Dermis microvascular lymphatic vessel endothelial cell (primary cell): ENCODE measurements at places on chromosomes 3 and 15.
A peak's percentile ranks its signal among the peaks of the same experiment; 100 is the strongest.

DNA sequence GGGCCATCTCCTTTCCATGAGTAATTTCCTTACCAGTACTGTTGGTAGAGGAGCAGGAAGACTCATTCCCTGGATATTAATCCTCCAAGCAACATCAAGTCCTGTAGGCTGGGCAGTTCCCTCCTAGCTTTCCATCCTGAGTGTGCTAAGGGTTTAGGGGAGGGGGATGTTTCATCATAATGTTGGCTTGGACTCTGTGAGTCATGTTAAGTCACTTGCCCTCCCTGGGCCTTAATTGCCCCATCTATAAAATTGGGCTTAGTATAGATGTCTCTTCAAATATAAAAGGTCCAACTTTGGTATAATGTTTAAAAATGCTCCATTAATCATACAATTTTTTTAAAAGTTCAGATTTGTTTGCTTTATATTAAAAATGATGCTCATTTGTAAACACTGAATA is 52.7 kb downstream of the TLE3 start:
- no peak for DNase-seq

- no peak for DNase-seq
Observed at GRCh38 chr3:128262457-128262856, 109.2 kb downstream of the EEFSEC start.

- no peak for DNase-seq
Observed at GRCh38 chr3:125349055-125349454, 26.1 kb downstream of the ZNF148 start.

GRCh38 chr15:76588811-76589747 is 252.5 kb downstream of the ISL2 start:
- DNase-seq = no peak

DNA sequence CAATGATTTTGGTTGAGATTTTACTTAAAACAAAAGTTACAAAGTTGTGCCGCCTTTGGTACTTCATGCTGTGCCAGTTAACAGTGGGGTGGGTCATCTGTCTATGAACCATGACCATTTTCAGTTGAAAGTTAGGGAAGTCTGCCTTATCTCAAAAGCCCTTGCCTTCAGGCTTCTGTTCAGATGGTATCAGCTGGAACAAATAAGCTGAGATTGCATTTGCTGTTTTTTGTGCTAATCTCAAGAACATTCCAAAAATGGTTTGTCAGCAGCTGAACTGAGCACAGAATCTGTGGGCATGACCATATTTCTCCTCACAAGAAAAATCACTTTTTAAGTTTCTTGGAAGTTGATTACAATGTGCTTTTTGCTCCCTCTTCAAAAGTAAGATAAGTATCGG is 142.3 kb downstream of the IL5RA start:
- no peak for DNase-seq

DNA sequence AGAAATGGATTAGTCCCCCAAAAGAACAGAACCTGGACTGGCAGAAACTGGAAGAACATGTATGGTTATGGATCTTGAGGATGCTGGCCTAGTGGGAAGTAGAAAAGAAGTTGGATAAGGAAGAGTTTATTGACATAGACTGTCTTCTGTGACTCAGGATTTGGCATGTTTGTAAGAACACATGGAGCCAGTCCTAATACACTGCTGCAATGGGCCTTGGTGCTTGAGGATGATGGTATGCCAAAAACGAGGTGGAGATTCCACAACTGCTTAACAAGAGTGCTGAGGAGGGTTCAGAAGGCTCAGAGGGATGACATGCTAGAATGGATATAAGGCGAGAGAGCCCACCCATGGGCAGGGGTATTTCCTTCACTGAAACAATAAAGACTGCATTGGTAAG is 22.4 kb downstream of the LZTFL1 start:
- no peak for DNase-seq

- DNase-seq = no peak
Observed at GRCh38 chr3:15602146-15602536, 596 bp downstream of the BTD start.

DNA sequence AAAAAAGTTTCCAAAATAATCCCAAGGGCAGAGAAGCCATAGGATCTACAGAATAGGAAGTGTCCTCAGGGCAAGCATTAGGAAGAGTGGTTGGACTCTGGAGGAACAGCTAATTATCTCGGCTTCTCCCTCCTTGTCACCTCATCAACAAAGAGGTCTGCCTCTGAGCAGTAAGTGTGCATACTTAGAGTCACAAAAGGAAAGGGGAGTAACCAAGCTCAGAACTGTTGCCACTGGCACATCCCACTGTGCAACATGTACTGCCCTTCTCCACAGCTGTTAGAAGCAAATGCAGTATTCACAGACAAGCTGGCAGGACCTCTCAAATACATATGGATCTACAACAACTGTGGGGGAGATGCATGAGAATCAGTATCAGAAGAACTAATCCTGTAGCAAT is 31.5 kb downstream of the NGLY1 start:
- DNase-seq = no peak

DNA sequence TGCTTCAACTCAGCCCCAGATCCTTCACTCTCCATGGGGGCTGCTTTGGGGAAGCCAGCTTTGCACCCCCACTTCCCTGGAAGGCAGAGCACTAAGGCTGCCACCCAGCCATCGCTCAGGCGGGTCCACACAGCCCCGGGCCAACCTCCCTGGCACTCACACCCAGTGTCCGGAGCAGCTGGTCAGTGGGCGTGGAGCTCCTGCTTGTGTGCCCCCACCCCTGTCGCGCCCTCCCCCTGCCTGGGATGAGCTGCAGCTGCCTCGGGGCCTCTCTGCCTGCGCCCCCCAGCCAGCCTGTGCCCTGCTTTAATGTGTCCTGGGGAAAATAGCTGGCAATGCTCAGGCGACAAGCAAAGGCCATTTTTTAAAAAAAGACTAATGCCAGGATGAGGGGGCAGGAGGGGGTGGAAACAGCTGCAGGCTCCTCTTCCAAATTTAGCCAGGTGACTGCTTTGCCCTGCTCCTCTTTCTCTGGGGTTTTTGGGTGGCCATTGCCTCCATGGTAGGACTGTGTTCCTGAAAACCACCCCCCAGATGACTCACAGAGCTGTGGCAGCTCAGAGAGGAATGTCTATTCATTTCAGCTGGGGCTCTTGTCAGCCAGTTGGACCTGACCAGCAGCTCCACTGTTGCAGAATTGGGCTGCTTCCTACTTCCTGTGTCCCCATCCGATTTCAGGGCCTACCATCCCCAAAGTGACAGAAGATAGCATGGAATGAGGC is 65.0 kb downstream of the CEMIP start:
- DNase-seq = no peak

DNA sequence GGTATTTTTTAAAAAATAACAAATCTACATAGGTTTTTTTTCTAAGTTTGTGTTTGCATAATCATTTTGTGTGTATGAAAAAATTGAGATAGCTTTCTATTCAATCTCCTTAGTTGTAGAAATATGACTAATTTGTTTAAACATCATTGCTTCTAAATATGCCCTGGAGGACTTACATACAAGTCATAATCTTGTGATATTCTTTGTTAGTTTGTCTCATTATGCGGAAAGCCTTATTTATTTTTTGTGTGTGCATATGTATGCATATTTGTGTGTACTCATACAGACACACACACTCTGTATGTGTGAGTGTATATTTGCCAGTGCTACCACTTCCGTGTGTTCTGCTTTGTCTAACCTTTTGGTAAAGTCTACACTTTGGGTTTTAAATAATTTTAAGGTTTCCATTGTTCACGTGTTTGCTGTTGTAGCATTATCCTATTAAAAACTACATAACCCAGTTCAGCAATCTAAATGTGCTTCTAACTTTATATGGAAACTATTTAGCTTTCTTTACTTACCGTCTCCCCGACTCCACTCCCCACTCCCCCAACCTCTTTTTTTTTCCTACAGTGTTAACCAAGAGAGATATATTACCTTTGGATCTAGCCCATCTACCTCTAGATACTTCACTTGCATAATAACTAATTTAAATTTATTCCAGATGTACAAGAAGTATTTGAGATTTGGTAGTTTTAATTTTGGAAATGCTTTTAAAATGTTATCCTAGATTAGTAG is 111.7 kb downstream of the FNDC3B start:
- no peak for DNase-seq

DNA sequence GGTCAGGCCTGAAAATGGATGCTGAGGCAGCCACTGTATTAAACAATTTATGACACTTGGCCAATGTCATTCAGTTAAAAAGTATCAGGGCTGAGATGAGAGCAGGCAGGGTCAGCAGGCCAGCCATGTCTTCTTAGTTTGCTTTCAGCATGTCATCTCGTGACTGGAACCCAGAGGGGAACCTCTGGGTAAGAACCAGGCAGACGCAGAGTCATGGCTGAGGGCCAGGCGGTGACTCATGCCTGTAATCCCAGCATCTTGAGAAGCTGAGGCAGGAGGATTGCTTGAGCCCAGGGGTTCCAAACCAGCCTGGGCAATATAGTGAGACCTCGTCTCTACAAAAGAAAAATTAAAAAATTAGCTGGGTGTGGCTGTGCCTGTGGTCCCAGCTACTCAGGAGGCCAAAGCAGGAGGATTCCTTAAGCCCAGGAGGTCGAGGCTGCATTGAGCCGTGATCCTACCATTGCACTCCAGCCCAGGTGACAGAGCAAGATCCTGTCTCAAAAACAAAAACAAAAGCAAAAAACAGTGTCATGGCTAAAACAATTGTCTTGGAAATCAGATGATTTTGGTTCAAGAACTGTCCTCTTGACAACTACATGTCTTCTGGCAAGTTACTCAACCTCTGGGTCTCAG is 11.7 kb downstream of the BCL2L10 start:
- DNase-seq = peak; percentile 93

- no peak for DNase-seq
Observed at GRCh38 chr15:72845981-72846383, 62.4 kb upstream of the ADPGK start.

DNA sequence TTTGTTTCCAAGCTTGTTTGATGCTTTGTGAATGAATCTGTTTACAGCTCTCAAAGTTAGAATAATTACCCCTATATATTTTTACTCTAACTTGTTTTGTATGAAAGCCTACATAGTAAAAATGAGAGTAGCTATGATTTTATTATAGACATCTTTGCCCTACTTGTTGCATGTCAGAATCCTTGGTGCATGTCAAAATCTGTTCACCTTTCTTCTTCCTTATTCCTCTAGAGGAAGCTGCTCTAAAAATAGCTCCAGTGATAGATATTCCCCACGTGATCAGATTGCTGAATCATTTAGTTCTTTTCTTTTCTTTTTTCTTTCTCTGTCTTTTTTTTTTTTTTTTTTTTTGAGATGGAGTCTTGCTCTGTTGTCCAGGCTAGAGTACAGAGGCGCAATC is 39.8 kb downstream of the LRRC49 start:
- no peak for DNase-seq

DNA sequence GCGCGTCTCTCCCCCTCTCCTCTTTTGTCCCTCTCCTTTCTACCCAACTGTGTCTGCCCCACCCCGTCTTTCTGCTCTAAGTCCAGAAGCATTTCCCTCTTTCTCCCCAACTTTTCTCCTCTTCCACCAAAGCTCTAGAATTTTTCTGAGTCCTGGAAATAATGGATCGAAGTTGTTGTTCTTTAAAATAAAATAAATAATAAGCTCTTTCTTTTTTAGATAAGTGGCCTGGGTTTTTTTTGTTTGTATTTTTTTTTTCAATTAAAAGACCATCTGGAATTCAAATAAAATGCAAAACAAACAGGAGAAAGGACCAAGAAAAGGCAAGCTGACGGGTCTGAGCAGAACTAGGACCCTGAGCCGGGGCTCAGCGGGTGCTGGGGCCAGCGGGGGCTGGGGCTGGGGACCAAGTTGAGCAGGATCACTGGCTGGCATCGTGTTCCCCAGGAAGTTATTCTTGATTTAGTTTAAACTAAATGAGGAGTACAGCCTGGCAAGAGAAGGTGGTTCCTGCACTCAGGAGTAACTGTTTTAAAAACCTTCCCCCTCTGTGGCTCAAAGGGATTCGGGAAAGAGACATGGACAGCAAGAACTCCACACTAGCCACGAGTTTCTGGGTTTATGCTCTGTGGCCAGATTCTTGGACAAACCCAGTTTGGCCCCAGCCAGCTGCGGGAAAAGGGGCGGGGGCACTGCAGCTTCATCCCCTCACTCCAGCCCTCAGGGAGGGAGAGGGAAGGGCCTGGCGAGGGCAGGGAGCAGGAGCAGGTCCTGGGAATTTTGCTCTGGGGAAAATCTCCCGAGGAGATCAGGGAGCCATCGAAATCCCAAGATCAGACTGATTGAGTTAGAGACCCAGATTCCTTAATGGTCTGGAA is 8.4 kb downstream of the GATA2 start:
- DNase-seq = no peak

DNA sequence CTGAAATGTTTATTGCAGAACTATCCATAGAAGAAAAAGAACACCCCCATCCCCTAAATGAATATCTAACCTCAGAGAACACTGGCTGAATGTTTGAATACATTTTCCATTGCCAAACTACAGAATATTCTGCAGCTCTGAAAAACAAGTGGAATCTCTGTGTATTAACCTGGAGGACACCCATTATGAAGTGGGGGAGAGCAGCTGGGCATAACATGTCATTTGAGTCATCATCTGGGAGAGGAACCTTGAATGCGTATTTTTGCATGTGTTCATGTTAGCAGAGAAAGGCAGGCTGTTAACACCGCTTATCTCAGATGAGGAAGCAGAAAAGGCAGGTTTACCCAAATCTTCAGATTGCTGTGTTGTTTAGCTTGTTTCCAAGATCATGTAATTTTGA is 31.5 kb downstream of the ESYT3 start:
- DNase-seq = no peak

DNA sequence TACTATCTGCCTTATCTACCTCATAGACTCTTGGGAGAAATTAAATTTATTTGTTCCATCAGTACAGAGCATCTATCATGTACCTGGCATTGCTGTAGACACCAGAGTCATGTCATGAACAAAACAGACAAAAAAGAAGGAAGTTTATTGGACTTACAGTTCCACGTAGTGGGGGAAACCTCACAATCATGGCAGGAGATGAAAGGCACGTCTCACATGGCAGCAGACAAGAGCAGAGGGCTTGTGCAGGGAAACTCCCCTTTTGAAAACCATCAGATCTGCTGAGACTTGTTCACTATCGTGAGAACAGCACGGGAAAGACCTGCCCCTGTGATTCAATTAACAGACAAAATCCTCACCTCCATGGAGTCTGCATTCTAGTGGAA is 25.6 kb upstream of the ACAP2 start:
- DNase-seq = no peak

DNA sequence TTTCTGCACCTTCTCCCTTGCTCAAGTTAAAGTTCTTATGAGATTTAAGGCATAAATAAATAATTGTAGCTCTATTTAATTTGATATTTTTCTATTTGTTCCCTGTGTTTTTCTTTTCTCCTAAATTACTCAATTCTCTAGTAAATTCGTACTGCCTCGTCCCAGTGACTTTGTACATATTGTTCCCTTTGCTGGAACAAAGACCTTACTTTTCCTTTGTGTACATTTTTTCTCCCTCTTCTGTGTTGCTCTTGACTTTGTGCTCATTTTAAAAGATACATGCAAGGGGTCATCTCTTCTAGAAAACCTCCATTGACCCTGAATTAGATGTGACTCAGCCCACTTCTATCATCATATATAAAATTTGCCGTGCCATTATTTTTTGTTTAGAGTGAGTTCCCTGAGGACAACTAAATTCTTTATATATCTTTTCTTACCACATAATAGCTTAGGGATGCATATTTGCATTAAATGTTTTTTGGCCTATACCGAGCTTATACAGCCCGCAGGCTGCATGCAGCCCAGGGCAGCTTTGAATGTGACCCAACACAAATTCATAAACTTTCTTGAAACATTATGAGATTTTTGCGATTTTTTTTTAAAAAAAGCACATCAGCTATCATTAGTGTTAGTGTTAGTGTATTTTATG is 29.6 kb downstream of the PPP4R2 start:
- DNase-seq = no peak

GRCh38 chr15:72358121-72358520 is 17.7 kb downstream of the HEXA start:
- no peak for DNase-seq

- no peak for DNase-seq
Observed at GRCh38 chr3:124384527-124384926, 345.7 kb upstream of the UMPS start.
